HS-5 (cell line): ENCODE measurements at places on chromosomes 3 and 15.

GRCh38 chr15:77656294-77656693, 23.6 kb upstream of the LINGO1 start:
- DNase-seq: no peak

- no peak for DNase-seq
These were observed 228.5 kb downstream of the PTPRG start for GRCh38 chr3:61789861-61790260.

GRCh38 chr3:166270429-166270828, 433.2 kb upstream of the BCHE start:
- DNase-seq: no peak

DNA sequence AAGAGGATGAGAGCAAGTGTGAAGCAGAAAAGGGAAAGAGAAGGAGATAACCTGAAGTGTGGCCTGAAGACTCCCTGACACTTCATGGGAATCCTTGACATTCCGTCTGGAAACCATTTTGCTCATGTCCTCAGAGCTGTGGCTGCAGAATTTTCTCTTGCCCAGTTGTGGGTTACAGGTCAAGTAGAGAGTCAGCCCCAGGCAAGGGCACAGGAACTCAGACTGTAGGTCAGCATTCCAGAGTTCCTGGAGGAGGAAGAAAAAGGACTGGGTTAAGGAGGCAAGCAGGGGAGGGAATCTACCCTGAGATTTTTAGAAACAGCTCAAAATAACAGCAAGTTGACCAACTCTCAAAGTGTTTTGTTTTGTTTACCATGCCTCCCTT, 4.1 kb upstream of the THSD4 start:
- no peak for DNase-seq

DNA sequence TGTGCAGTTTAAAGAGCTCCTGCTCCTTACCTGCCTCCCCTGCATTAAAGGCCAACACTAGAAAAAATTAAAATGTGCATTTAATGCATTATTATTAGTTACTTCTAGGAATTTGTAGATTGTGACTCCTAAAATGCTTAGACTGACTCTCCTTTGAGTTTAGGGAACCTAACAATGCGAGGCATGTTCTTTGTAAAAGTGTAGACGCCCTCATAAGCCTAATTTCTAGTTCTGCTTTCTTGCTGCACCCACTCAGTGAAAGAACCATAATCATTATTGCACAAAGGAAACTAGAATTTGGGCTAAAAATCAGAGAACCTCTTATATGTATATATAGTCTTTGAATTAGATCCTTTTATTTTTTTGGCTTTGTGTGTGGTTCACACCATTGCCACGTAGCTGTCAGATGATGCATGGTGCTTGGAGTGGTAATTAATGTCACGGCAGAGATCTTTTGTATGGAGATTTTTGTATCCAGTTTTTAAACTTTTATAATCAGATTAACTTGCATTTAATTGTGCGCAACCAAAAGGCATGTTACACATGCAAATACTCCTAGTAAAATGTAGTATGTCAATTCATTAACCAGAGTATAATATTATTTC, 710 bp downstream of the ABHD10 start:
- no peak for DNase-seq

- DNase-seq: no peak
These were observed 693 bp downstream of the CD200 start for GRCh38 chr3:112333381-112334317.

DNA sequence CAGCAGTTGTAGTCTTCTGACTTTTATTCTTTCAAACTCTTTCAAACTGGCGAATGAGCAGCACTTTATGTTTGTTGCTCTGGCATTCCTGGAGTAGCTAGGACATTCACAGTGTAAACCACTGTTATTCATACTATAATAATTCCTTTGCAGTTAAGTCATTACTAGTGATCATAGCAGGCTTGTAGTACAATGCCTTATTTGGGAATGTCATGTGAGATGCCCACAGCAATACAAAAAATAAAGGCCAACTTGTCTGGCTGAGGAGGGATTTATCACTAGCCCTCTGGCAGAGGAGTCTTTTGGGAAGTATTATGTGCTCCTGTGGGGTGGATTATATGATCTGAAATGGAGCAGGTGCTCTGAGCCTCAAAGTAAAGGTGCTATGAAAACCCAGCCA, 197.2 kb downstream of the VGLL3 start:
- DNase-seq: peak; percentile 90

- DNase-seq: peak; percentile 57
These were observed 11.9 kb downstream of the RAP2B start for GRCh38 chr3:153173758-153174516.

- DNase-seq: no peak
These were observed 107.8 kb downstream of the CTNNB1 start for GRCh38 chr3:41307065-41307464.

- DNase-seq: no peak
These were observed 14.2 kb upstream of the ICE2 start for GRCh38 chr15:60493166-60493565.

DNA sequence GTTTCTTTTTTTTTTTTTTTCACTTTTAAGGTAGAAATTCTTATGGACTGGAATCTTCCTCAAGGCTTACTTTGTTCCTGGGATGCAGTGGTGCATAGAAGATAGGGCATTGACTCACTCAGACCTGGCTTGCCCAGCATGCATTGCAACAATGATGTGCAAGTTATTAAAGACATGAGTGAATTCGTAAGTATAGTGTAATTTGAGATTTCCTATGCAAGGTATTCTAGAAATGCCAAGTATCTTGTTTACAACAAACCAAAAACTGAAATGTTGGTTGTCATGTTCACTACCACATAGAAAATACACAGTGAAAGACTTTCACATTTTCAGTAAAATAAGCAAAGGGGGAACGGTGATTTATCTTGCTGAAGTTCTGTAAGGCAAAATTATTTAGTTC, 56.5 kb upstream of the FNDC3B start:
- no peak for DNase-seq

DNA sequence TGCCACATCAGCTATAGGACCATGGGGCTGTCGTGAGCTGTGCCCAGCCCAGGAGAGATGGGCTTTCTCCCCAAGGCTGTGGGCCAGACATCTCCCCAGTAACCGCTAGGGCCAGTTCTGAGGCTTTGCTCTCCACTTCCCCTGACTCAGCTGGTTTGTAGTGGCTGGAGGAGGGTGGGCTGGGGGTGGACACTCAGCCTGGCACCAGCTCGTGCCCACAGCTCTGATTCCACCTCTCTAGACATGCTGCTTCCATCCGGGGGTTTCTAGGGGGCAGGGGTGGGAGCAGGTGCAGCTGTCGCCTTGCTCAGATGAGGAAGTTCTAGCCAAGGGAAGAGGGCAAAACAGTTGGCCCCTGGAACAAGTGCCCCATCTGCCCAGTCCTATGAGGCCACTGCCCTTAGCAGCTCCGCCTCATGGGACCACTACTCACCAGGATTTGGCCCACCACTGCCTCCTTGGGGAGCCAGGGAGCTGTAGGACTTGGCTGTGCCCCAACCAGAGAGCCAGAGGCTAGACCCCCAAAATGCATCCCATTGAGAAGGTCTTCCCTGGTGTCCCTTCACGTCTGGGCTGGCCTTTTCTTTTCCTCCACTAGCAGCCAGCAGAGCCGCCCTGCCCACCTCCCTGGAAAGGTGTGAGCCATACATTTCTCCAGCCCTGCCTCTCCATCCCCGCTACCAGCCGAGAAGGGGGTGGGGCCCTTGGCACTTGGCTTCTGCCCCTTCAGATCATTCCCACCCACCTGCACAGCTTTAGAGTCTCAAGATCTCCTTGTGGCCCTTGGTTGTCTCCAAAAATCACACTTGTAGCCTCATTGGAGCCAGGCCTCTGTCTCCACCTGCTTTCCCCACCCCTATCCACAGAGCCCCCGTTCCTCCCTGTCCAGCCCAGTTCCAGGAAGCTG, 9.9 kb downstream of the GLYCTK start:
- no peak for DNase-seq
